ENCODE measurements at places on chromosomes 7 and 10. TPM values are rescaled to one million over a fixed set of nuclear protein-coding genes. Genes with fewer than 3 reads are reported as not detected.

LIMK1 gene
- 11.6 TPM for total RNA-seq

- DNase-seq, result no peak
These were observed 1.8 kb upstream of the DDX50 start for GRCh38 chr10:68899186-68899745.

- DNase-seq, result no peak
These were observed 55.6 kb upstream of the MKLN1 start for GRCh38 chr7:131272086-131272485.

LIPK gene
- total RNA-seq, result 0.13 TPM

ITIH2 gene
- total RNA-seq, result not detected

Data from bronchial epithelial cell (primary cell).